ENCODE measurements at places on chromosomes 16 and 17.
A peak's percentile ranks its signal among the peaks of the same experiment; 100 is the strongest.

DNA sequence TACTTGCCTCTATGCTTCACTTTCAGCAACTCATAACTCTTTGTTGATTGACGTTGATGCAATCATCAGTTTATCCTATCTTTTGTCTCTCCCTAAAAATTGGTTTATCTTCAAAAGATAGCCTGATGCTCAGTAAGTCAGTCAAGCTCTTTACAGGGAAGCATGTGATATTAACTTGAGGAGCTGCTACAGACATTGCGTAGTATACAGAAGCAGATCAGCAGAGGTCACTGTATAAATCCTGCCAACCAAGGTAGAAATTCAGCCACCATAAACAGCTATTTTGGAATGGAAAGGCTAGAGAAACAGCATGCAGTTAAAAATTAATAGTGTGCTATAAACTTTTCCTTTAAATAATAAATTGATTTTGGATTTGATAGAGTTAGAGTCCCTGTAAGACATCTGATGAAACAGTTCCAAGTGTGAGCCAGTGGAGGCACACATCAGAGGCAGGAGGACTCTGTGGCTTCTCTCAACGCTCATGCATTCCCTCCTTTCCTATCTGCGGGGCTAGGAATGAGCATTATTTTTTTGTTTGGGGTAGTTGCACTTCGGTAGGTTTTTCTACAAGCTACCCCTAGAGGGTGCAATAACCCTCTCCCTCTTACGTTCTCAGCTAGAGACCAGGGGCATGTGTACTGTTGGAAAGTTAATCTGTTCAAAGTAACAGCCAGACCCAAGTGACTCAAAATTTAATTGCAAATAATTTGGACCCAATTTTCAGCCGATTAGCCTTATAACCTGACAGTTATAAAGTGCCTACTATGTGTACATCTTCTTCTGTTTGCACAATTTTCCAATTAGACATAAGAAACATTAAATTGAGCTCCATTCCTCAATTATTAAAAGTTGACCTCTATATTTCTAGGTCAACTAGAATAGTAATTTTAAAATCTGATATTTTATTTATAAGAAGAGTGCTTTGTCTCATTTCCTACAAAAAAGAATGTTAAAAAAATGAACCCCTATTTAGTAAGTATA is 647.7 kb upstream of the SOX9 start:
- peak; percentile 42 for DNase-seq

DNA sequence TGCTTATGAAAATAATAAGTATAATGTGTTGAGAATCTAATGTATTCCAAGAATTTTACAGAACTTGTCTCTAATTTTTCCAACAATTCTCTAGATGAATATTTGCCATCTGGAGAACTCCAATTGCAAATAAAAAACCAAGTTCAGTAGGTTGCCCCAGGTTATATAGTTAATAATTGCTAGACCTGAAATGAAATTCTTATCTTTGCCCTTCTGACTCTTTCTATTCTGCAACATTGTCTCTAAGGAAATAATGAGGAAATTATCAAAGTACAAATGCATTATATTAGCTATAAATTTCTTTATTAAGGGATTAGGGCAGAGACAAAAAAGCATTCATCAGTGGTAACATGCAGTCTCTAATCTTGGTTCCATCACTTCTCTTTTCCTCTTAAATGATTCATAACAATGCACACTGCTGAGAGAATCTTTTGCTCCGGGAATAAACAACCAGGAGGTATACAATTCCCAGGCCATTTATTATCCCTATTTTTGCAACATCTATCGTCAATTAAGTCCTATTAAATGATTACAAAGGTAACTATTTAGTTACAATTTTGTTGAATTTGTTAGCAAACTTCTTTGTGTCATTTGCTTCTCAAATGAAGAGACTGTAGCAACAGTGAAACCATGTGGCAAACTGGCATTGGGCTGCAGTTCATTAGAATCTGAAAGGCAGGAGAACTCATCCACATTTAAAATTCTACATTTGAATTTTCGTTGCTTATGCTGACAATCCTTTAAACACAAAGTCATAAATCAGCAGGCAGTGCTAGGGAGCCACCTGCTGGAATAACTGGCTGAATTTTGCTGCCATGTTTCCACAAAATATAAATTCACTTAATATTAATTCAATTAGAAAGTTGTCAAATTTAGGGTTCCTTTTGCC is 349.6 kb downstream of the KIF2B start:
- no peak for DNase-seq

DNA sequence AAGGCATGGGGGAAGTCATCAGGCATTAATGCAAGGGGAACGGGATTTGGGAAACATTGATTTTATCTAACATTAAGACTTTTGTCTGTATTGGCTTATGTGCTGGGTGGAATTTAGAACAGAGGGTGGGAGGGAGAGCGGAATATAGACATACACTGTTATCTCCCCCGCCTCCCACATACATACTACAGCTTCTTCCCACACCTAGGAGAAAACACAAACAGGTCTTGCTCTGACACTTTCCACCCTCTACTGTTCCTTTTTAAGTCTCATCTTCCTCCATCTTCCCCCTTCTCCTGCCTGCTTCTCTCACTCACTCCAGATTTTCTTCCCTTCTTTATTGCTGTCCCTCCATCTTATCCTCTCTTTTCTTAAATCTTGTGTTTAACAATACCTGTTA is 425 bp downstream of the OR4D1 start:
- no peak for DNase-seq

DNA sequence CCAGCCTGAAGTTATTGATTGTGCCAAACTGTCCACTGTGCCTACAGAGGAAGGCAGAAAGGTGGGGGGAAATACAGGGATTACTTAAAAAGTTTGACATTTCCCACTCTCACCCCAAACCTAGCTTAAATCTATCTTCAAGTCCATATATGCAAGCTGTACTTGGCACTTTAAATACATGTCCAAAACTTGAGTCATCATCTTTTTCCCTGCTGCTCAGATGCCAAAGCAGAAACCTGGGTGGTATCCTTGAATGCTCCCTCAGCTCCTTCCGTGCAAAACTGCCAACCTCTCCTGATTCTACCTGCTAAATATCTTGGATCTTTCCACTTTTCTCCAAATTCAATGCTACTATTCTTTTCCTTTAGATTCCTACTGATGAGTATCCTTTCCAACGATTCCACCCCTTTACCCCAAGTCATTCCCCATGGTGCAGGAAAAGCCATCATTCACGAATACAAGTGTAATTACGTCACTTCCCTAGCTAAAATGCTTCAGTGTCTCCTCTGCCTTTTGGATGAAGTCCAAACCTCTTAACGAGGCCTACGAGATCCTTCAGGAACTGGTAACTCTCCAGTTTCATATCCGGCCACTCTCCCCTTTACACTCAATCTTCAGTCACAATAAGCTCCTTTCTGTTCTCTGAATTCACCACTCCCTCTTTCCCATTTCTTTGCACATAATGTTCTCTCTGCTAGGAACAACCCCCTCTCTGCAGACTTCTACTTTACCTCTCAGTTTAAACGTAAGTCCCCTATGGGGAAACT is 9.3 kb downstream of the BECN1 start:
- DNase-seq = no peak

DNA sequence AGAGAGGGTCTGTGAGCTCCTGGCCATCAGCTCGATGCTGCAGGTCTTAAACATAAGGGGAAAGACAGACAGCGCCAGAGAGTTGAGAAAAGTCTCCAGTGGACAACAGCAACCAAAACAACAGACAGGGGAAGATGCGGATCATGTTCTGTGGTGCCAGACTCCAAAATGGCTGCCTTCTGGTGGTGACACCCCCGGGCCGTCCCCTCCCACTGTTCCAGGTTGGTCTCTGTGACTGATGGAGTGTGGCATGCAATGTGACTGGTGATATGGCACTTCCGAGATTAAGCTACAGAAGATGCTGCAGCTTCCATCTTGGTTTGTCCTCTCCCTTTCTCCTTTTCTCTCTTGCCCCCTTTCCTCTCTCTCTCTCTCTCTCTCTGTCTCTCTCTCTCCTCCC is 40.4 kb upstream of the RBFOX3 start:
- no peak for DNase-seq

DNA sequence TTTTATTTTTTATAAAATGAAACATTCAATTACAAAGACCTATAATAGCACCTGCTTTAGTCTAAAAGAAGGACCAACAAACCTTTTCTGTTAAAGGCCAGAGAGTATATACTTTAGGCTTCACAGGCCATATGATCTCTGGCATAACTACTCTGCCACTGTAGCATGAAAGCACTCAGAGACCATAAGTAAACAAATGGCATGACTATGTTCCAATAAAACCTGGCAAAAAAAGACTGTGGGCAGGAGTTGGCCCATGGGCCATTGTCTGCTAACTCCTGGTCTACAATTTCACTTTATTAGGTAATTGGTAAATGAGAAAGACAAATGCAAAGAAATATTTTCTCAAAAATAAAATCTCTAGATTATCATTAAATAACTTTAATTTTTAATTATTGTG is 14.9 kb downstream of the CEP112 start:
- DNase-seq = no peak

GRCh38 chr17:66722341-66722740 is 112.6 kb upstream of the CACNG5 start:
- no peak for DNase-seq

GRCh38 chr17:46002973-46003316 is 3.9 kb downstream of the STH start:
- DNase-seq = no peak

- no peak for DNase-seq
These were observed 11.4 kb downstream of the NDUFAF8 start for GRCh38 chr17:81250286-81251093.

- DNase-seq = no peak
These were observed 673.6 kb downstream of the HS3ST4 start for GRCh38 chr16:26365161-26365940.

DNA sequence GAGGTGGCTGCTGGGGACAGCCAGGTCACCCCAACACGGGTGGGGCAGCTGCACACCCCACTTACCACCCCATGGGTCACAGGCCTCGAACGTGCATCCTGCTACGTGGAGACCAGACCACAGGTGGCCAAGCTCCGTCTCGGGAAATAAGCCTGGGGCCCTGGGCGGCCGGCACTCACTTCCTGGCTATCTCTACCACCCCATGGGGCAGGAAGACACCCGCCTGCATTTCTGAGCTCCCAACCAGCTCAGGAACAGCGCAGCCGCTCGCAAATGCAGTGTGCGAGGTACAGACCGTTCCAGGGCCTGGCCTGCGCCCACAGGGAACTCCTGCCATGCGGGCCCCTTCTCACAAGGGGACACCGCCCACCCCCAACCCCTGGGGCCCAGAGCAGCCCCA is 4.9 kb upstream of the GNG13 start:
- no peak for DNase-seq

GRCh38 chr16:53131363-53132071 is 76.7 kb downstream of the CHD9 start:
- DNase-seq = no peak

DNA sequence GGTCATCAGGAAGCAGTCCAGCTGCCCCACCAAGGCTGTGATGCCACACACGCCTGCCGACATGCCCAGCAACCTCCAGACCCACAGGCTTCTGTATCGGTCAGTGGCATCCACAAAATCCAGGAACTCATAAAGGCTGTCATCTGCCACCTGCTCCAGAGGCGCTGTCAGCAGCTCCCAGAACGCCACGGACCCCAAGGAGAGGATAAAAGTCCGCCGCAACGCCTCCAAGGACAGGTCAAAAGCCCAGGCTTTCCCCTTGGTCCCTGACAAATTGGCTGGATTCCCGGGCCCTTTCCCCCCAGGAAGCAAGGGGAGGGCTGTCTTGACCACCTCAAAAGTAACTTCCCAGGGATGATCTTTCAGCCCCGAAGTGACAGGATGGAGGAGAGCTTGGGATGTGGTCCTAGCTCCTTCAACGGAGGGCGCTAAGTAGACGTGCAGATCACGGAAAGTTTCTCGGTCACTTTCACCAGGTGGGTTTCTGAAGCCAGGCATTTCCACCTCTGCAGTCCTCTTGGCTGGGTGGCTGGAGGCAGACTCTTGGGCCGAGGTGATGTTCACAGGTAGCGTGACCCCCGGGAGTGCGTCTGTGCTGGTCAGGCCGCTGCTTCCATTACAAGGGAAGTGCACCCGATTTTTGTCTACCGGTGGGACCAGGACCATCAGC is 854 bp downstream of the MFSD6L start:
- DNase-seq = no peak

- no peak for DNase-seq
These were observed 7.3 kb upstream of the SMIM5 start for GRCh38 chr17:75625813-75626486.

GRCh38 chr17:1398931-1399678 is 917 bp downstream of the YWHAE start:
- no peak for DNase-seq

DNA sequence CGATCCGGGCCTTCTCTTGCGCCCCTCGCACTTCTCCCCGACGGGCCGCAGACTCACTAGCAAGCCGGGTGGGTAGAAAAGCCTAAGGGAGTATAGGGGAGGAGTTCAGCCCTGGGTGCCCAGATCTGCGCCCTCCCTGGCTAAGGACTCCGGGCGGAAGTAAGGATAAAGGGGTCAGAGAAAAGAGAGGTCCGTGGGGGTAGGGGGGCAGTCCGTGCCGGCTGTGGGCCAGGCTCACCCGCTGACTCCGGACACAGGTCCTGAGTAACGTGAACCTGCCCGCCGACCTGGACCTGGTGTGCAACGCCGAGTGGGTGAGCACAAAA is 1.8 kb downstream of the NAGS start:
- no peak for DNase-seq

- no peak for DNase-seq
These were observed 631 bp downstream of the NLRC5 start for GRCh38 chr16:56989988-56990387.

DNA sequence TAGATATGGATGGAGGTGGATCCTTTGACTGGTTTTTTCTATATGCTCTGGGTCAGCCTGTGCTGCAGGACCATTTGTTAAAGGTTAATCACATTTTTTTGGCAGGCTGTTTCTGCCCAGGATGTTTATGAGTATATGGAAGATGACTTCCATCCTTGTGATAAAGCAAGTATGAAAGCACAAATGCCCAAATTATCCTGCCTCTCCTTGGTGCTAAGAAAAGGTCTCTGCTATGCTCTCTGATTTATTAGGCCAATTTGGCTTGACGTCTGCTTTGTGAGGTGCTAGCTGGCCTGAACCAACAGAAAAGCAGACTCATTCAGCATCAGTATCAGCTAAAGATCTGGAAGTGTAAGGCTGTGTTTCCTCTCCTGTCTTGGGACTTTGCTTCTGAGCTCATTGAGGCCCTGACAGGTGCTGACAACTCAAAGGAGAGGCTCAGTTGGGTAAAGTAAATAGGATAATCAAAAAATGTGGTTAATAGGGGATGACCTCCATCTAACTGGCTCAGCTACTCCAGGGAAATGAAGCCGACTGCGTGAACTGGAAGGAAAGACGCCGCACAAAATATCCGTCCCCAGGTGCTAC is 15.2 kb downstream of the ANKRD40 start:
- no peak for DNase-seq

DNA sequence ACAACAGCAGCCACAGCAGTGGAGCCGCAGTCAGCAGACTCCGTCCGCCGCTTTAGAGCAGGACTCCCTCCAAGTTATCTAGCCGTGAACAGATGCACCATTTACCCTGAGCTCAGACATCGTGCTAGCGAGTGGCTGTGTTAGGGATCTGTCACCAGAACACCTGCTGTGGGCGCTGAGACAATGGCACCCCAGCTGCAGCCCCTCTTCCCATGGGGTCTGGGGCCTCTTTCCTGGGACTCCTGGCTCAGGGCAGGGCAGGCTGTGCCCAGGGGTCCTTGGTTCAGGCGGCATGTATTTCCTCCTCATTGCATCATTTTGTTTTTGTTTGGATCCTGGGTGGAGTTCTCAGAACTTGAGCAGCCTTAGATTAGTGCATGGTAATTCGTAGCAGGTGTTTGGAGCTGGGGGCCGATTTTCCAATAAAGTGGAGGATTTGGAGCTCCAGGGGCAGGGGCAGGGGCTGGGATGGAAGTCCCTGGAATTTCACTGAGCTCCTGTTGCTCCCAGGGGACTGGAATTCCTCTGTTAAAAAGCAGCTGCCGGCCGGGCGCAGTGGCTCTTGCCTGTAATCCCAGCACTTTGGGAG is 23.4 kb downstream of the NMRAL1 start:
- no peak for DNase-seq

Measured in AG04450 (cell line).